Hematopoietic multipotent progenitor cell treated with erythropoietin and hydrocortisone succinate and interleukin-3 and kit ligand, for 8 days (in vitro differentiated cells): ENCODE measurements at places on chromosomes 6 and 20.

DNA sequence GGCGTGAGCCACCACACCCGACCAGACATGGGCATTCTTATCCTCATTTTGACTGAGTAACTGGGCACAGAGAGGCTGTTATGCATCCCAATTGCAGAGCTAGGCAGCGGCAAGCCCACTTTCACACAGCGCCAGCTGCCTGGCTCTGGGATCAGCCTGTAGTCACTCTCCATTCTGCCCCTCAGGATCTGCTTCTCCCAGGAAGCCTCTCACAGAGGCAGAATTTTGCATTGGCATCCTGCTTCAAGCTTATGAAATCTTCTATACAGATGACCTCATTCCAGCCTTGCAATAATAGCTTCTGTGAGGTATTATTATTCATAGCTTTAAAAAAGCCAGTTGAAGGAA lies 37.0 kb upstream of the IER3 start:
- no peak for DNase-seq

- DNase-seq: no peak
Observed at GRCh38 chr6:93964321-93964720, 545.0 kb upstream of the EPHA7 start.

DNA sequence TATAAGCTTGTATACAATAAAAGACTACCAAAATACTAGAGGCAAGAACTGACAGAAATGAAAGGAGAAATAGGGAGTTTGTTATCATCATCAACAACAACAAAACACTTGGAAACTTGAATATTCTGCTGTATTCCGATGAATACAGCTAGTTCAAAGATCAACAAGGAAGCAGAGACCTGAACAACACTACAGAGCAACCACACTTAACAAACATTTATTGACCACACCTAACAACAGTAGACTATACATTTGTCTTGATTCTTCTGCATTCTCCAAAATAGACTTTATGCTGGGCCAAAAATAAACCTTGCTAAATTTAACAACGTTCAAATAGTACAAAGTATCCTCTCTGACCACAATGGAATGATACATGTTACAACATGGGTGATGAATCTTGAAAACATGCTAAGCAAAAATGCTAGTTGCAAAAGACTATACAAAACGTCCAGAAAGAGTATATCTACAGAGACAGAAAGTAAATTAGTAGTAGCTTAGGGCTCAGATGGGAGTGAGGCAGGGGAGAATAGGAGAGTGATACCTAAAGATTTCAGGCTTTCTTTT lies 39.1 kb upstream of the PAK5 start:
- DNase-seq: no peak

DNA sequence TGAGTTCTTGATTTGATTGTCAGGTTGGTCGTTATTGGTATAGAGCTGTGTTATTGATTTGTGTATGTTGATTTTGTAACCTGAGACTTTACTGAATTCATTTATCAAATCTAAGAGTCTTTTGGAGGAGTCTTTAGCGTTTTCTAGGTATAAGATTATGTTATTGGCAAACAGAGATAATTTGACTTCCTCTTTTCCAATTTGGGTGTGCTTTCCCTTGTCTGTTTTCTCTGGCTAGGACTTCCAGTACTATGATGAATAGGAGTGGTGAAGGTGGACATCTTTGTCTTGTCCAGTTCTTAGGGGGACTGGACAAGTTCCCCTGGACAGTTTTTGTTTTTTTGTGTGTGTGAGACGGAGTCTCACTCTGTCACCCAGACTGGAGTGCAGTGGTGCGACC lies 17.4 kb downstream of the HLA-DOA start:
- DNase-seq: no peak

GRCh38 chr6:155483858-155484257 lies 28.2 kb upstream of the NOX3 start:
- DNase-seq: no peak

GRCh38 chr6:146984251-146984924 lies 219.8 kb upstream of the STXBP5 start:
- DNase-seq: no peak

GRCh38 chr6:125273965-125274364 lies 27.8 kb downstream of the HDDC2 start:
- no peak for DNase-seq

DNA sequence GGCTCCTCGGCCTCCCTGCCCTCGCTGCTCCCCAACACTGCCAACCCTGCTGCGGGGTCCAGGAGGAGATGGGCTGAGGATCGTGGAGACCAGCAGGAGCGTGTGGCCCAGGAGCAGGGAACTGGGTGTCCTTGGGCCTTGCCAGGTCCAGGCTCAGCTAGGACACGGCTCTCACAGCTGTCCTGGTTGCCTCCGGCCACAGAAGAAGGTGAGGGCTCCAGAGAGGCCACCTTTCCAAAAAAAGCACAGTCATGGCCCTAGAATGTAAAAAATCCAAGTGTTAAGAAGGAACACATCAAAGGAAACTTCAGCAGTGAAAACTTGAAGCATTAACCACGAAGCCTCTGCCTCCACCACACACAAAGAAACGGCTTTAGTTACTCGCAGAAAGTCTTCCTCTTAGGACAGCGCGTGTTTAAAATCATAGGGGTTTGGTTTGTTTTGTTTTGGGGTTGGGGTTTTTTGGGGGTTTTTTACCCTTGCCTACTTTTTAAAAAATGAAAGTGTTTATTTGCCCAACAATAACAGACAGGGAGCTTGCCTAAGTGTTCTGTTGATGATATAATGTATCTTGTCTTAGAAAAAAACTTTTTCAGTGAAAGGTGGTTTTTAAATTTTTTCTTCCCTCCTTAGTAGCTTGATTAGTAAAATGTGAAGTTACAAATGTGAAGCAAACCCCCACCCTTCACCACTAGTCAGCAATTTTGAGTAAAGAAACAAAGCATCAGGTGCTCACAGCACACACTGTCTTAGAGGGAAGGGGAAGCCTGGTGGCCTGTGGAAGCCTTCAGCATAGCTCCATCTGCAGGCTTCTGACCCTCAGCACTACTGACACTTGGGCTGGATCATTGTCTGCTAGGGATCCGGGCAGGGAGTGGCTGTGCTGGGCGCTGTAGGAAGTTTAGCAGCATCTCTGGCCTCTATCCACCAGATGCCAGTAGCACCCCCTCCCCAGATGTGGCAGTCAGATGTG lies 60.0 kb downstream of the PTPN1 start:
- peak; percentile 71 for DNase-seq

- DNase-seq: no peak
Observed at GRCh38 chr6:123295181-123295580, 299.1 kb downstream of the CLVS2 start.

DNA sequence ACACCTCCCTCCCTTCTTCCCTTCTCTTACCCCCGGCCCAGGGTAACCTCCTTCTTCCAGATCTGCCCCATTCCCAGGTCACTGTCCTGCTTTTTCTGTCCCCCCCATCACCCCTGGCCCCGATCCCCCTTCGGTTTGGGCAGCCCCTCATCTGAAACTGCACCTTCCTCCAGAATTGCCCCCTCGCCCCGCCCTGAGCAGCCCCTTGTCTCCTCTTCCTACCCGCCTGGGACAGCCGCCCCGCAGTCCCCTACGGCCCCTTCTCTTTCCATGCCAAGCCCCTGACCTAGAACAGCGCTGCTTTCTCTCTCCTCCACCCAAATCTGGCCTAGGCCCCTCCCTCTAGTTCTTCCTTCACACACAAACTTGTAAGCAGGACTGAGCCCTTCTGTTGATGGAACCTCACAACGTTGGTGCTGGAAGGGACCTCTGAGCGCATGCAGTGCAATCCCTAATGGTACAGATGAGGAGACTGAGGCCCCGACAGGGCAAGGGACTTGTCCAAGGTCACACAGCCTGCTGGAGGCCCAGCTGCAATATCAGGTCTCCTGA lies 630 bp downstream of the PPP2R5D start:
- DNase-seq: peak; percentile 21

DNA sequence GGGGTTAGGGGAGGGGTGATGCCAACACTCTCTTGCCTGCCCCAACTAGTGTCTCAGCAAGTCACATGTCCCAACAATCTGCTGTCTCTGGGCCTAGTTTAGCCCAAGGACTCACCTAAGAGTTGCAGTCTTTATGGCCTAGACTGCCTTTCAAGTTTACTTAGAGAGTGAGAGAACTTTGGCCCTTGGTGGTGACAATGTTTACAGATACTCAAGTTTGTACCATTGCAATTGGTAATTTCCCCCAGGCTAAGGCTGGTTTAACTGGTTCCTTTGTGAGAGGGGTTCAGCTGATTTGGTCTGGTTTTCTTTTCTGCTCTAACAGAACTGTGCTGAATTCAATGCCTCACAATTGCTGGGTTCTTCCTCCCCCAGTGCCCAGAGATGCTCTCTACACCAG lies 1279.9 kb upstream of the EYS start:
- DNase-seq: no peak

GRCh38 chr6:154783229-154783628 lies 50.0 kb downstream of the SCAF8 start:
- DNase-seq: no peak

- DNase-seq: no peak
Observed at GRCh38 chr20:42714298-42715141, 475.2 kb downstream of the PTPRT start.

DNA sequence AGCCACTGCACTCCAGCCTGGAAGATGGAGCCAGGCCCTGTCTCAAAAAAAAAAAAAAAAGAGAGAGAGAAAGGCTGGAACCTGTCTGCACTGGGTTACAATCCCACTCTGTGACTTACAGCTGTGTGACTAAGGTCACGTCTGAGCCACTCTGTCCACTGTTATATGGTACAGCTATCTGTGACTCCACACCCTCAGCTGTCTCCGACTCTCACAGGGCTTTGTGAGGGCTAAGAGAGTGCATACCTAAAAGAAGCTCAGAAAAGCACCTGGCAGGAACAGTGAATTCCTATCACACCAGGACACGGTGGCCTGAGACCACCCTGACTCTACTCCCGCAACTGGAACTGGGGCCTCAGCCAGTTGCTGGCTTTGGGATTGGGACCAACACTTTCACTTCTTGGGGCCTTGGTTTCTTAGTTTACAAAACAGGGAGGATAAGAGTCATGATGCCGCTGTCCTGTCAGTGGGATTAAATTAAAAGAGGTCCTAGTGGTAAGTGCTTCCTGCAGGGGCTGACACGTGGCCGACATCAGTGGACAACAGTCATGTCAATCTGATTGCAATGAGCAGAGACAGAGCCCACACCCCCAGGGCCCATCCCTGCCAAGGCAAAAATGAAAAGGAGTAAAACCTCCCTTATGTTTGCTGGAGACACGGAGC lies 5.7 kb upstream of the CD93 start:
- DNase-seq: no peak

GRCh38 chr20:33789109-33789857 lies 21.9 kb upstream of the CHMP4B start:
- DNase-seq: no peak

DNA sequence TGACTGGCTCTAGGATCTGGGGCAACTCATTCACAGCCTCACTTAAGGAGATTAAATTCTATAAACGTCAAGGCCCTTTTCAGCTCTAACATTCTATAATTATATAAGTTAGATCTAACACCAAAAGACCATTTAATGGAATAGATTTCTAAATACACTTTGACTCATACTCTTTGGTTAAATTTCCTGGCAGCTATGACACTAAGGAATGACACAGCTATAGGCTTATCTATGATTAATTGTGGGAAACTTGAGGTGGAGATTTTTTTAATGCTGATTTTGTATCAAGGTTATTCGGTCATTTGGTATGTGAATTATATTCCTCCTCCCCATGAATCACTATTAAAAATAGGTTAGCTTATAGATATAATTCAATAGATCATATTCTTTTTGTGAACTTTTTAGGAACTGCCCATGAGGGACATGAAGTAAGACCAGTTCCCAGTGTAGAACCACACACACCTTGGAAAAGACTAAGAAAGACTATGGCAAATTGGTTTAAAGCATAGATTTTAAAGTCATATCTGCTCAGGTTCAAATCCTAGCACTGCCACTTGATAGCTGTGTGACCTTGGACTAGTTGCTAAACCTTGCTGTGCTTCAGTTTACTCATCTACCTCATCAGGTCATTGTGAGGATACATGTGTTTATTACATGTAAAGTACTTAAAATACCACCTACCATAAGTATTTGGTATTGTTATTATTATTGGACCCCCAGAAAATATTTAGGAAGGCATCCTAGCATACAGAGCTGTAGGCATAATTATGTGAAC lies 116.0 kb downstream of the CRYBG1 start:
- no peak for DNase-seq

DNA sequence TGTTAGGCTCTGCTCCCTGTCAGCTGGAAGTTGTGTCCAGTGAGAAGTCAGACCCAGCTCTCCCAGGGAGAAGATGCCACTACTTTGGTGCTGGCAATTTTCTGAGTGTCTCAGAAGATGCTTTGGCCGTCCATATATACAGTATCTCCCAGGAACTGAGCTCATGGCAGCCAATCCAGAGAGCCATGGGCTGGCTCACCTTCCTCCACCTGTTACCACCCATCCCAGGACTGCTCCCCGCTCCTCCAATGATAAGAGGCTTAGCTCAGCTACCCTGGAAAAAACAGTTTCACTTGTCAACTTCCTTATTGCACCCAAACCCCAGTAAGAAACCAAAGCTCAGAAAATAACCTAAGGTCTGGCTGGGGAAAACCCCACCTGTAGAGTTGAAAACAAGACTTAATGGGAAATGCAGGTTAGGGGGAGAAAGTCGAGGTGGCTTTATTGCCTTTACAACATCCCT lies at the start of gene BNIP5:
TSS of gene BNIP5 (minus strand) at position 110 of the 463 bp plus-strand sequence. CDS start 6,198 bp downstream, outside the sequence.
- no peak for DNase-seq

DNA sequence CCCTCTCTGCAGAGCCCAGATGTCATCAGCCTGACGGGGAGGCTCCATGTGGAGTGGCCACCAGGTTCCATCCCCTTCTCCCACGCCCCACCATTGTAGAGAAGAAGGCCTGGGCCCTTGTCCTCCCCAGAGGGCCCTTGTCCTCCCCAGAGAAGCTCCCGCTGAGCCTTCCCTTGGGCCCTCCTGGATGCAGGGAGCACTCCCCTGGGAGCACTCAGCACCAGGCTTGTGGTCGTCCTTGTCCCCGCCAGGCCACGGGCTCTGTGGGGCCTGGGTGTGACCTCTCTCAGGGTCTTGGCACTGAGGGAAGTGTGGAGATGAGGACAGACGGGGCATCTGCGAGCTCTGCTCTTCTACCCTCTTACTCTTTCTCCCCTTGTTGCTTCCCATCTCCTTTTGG lies 83.4 kb upstream of the NNAT start:
- no peak for DNase-seq

DNA sequence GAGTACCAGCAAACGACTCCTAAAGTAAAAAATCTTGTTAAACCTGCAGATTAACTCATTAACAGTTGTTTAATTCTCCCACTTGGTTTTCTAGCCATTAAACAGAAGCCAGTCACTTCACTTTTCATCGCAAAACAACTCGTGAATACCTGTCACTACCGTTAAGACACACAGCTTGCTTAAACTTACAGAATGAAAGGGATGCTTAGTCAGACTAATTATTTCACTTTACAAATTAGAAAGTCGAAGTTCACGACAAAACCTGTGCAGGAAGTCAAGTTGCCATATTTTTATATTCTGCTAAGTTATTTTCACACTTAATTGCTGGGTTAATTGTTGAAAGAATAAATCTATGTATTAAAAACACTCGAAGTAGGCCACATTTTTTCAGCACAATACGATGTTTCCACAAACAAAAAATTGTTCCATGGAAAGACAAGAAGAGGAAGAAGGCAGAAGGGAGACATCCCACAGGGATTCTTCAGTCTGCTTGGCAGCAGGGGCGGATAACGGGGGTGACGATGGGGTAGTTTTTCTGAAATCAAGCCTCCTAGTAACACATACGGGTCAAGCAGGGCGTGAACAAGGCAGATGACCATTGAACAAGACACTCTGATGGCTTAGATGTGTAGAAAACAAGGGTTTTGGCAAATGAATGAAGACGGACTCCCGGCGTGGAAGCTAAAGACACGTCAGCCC lies 933 bp downstream of the SSR1 start:
- peak; percentile 58 for DNase-seq

- no peak for DNase-seq
Observed at GRCh38 chr20:55790178-55790577, 215.1 kb downstream of the CBLN4 start.
